ENCODE measurements at places on chromosomes 7 and 10. TPM values are rescaled to one million over a fixed set of nuclear protein-coding genes. Genes with fewer than 3 reads are reported as not detected.
A peak's percentile ranks its signal among the peaks of the same experiment; 100 is the strongest.

DNA sequence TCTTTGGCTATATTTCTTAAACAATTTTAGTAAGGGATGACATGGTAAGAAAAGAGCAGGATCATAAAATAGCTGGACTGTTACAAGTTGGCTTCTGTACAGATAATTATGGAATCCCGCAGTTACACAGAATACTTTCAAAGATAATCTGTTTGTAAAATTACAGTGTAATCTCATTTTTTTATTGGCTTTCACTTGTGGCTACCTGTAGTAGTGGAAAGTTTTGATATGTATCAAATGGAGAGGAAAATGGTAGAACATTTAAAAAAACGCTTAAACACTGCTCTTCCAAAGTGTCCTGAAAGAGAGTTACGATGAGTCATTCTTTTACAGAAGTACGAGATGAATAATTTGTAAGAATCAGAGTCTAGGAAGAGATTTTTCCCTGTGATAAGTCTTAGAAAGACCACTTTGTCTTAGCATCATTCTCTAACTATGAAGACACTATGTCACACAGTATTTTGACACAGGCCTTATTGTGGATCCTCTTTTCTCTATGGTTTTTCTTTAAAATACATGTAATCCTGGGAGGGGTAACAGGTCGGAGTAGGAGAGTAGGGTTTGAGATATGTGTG lies 215.0 kb upstream of the DKK1 start:
- no peaks in the 10 kb centered on the region for H3K36me3 ChIP-seq
- H3K27ac ChIP-seq = no peak overlapping the region
- no peaks in the 10 kb centered on the region for H3K4me1 ChIP-seq
- no peak for DNase-seq

DNA sequence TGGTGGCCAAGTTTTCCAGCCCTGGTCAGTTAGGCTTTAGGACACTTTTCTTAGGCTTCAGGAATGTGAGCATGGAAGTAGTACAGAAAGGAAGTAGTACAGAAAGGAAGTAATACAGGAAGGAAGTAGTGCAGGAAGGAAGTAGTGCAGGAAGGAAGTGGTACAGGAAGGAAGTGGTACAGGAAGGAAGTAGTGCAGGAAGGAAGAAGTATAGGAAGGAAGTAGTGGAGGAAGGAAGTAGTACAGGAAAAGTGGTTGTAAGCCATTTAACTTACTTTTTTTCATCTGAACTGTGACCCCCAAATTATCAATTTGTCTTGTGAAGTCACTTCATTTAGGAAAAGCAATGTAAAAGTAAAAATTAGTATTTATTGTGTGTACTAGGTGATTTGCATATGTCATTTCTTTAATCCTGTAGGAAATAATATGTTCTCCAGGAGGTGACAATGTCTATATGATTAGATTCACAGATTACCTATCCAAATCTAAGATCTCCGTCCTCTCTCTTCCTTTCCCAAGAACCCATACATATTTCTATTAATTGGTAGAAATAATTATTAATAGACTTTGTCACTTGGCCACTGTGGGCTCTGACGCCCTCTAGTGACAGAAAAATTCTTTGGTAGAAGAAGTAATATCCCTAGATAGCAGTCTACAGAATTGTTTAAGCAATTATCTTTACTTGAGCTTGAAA lies 3.9 kb upstream of the FAS start:
- H3K4me3 ChIP-seq = no peak overlapping the region
- peak overlapping the region; percentile 40 for H3K27ac ChIP-seq
- DNase-seq = peak; percentile 12
- peaks cover 8% of the 10 kb centered on the region for H3K36me3 ChIP-seq

- H3K27me3 ChIP-seq = peaks cover 8% of the 10 kb centered on the region
- no peak overlapping the region for H3K4me3 ChIP-seq
- H3K27ac ChIP-seq = no peak overlapping the region
- DNase-seq = no peak
- H3K36me3 ChIP-seq = no peaks in the 10 kb centered on the region
- no peaks in the 10 kb centered on the region for H3K4me1 ChIP-seq
Observed at GRCh38 chr7:104621321-104621720, 292.9 kb downstream of the LHFPL3 start.

- DNase-seq = no peak
- no peak overlapping the region for H3K27ac ChIP-seq
- no peaks in the 10 kb centered on the region for H3K4me1 ChIP-seq
- H3K27me3 ChIP-seq = no peaks in the 10 kb centered on the region
Observed at GRCh38 chr10:65528986-65529385, 1396.8 kb upstream of the LRRTM3 start.

The ASB10 gene
- total RNA-seq = not detected

The NKX2-3 gene
- not detected for total RNA-seq

The UNCX gene
- total RNA-seq = not detected

The OR2A42 gene
- total RNA-seq = not detected
